ENCODE measurements at places on chromosomes 16 and 17.

DNA sequence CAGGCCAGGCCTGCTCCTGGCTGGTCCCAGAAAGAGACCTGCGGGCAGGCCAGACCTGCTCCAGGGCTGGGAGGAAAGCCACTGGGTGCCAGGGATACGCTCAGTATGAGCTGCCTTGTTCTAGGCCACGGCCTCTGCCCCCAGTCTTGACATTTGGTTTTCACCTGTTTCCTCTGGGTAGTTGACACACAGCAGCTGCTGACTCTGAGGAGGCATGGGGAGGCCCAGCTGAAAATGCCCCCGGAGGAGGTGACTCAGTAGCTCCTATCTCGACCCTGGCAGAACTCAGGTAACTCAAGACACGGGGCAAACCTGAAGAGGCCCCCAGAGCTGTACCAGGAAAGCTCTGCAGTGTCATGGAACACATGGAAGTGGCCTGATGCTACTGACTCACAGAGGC lies 13.9 kb upstream of the ADGRG1 start:
- no peak for DNase-seq

DNA sequence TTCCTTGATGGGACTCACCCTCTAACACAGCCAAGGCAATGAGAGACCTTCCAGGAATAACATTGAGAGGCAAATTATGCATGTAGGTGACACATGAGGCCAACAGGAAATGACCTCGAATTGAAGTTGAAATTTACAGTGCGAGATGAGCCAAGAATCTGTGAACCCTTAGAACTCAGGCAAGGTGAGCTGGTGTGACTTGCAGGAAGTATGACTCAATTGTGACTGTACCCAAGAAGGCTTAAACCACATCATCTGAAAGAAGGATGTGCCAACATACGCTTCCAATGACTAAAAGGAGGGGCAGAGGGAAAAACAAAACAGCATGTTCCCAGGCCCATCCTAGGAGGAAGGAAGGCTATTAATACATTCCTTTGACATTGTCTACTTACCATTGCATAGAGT lies 44.8 kb downstream of the PITPNC1 start:
- no peak for DNase-seq

DNA sequence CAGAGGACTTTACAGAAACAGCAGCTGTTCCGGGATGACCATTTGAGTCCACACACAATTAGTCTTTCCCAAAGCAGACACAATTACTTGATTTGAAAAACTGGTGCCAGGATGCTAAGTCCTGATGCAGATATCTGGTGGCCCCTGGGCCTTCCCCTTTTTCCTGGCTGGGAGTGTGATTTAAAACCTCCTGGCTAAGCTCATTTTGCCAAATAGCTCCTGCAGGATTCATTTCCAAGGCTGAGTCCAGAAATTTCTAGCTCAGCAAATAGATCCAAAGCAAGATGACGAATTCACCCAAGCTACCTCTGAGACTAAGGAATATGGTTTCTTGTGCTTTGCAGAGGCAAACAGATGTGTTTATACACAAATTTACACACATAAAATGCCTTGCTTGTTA lies 422.2 kb downstream of the CA10 start:
- no peak for DNase-seq

DNA sequence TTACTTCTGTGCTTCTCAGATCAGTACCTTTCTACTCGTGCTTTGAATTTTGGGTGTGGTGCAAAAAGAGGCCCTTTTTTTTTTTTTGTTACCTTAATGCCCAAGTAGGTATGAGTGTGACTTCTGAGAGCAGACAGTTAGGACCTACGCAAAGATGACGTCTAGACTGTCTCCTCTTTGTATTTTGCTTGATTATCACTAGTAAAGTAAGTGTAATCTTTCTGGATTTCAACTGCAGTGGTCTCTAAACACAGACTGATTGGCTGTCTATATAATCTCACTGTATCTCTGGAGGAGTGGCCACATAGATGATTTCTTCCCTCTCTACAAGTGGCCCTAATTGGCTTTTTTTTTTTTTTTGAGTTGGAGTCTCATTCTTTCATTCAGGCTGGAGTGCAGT lies 11.5 kb upstream of the CDK5R1 start:
- no peak for DNase-seq

DNA sequence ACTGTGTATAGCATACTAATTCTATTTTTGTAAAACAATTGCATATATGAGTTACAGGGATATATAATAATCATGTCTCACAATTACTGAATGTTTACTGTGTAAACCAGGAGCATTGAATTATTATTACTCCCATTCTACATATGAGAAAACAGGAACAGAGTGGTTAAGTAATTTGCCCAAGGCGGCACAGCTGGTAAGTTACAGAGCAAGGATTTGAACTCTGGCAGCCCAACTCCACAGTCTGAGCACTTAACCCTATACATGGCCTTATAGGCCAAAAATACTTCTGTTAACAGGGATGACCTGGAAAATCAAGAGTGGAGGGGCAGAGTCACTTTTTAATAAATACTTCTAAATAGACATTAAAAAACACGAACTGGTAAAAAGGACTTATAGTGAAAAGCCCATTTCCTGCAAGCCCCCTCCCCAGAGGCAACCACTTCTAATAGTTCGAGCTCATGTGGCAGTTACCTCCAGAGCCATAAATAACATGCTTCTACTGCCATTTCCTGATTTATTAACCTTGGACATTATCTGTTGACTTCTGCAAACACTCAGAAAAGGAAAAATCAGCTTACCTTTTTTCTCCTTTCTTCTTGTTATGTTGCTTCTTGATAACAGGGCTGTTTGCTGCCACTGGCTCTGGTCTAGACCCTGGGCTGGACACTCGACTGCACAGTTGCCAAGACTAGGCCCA lies 22.1 kb upstream of the ADGRG1 start:
- no peak for DNase-seq
